ENCODE measurements at places on chromosomes 5 and 9.

DNA sequence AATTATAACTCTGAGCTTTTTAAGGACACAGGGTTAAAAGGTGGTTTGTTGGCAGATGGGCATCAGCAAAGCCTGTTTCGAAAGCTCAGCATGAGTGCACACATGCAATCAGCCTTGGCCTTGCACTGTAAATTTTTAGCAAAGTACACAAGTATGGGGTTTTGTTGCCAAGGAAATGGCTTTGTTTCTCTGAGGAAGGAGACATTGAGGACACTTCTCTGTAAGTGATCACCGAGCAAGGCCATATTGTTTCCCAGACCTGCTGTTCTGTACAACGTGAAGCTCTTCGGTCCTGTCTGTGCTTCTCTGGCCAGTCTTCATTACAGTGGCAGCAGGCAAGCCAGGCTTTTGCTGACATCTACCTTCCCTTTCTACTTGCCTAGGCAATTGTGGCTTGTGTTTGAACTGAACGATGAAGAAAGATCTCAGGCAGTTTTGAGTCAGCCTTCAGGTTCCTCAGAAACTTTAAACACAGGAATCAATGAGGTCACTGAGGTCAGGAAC lies 27.9 kb upstream of the GLRX start:
- H3K4me1 ChIP-seq = no peaks in the 10 kb centered on the region
- H3K27ac ChIP-seq = no peak overlapping the region
- no peak overlapping the region for H3K4me3 ChIP-seq
- H3K27me3 ChIP-seq = no peaks in the 10 kb centered on the region
- no peaks in the 10 kb centered on the region for H3K36me3 ChIP-seq

- DNase-seq = peak; percentile 1
- peaks cover 8% of the 10 kb centered on the region for H3K4me1 ChIP-seq
Measured at GRCh38 chr9:29039258-29039657, 1466.0 kb upstream of the C9orf72 start.

DNA sequence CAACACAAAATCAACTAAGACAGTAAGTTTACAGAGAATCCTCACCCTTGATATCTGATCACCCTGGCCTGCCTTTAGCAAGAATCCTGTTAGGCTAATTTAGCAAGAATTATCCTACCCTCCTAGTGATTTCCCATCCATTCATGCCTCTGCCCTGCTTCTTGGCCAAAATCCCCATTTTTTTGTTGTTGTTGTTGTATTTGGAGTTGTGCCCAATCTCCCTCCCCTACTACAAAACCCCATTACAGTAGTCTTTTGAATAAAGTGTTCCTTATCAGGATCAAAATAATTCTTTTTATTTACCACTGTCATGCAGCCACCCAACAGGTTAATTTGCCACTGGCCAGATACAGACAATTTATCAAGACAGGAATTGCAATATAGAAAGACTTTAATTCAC lies 58.5 kb upstream of the CLINT1 start:
- H3K4me3 ChIP-seq = no peak overlapping the region
- DNase-seq = no peak
- no peak overlapping the region for H3K27ac ChIP-seq

- no peak overlapping the region for H3K4me3 ChIP-seq
- DNase-seq = peak; percentile 62
- no peaks in the 10 kb centered on the region for H3K27me3 ChIP-seq
Measured at GRCh38 chr9:63816751-63817621, 1468.0 kb downstream of the FOXD4L5 start.
